CD4-positive, alpha-beta T cell treated with Interleukin-15 for 4 hours (primary cell): ENCODE measurements at places on chromosomes 6 and 20.

GRCh38 chr6:125379174-125379573, 77.4 kb upstream of the HDDC2 start:
- DNase-seq, result no peak

DNA sequence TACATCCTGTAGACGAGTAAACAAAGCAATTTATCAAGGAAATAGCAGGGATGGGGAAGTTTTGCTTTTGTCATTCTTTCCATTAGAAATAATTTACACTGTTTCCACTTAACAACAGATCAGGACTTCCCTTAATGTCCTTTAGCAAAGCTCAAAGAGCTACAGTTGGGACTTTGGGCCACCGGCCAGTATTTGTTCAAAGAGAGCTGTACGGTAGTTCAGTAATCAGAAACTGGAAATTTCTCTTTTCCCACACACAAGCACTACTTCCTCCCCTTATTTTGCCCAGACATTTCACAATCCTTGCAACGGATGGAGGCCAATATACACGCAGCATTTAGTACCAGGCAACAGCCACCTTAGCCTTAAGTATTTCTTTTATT, 12.1 kb upstream of the HINT3 start:
- DNase-seq, result no peak

GRCh38 chr6:47156196-47156595, 114.1 kb upstream of the ADGRF1 start:
- DNase-seq, result no peak

GRCh38 chr6:144931172-144932035, 646.3 kb downstream of the UTRN start:
- peak; percentile 24 for DNase-seq

- DNase-seq, result no peak
Measured at GRCh38 chr6:142507065-142507464, 205.3 kb downstream of the ADGRG6 start.

- DNase-seq, result no peak
Measured at GRCh38 chr20:13017883-13018535, 9.2 kb downstream of the SPTLC3 start.

GRCh38 chr6:137970368-137970767, 103.3 kb downstream of the TNFAIP3 start:
- no peak for DNase-seq

- DNase-seq, result no peak
Measured at GRCh38 chr20:62902926-62903615, 23.2 kb downstream of the DIDO1 start.

- no peak for DNase-seq
Measured at GRCh38 chr20:13234961-13235360, 13.9 kb downstream of the ISM1 start.

GRCh38 chr6:165245701-165246100, 63.7 kb downstream of the C6orf118 start:
- no peak for DNase-seq

GRCh38 chr6:142246960-142247359, 54.8 kb upstream of the ADGRG6 start:
- DNase-seq, result no peak

DNA sequence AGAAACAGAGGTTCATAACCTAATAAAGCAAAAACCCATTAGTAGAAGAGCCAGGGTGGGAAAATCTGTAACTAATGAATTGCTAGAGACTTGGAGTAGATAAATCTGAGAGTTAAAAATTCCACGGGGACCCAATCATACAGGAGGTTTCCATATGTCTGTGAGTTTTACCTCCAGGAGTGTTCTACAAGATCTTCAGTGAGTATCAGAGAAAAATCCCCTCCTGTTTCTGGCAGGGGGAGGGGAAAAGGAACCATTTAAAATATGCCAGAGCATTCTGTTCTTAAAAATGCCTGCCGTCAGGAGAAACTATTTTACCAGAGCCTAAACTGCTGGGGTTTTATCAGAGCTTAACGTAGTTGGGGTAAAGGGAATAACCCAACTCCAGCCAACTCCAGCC, 54.0 kb upstream of the PLN start:
- DNase-seq, result no peak

- no peak for DNase-seq
Measured at GRCh38 chr6:78157606-78158005, 504.8 kb downstream of the MEI4 start.

DNA sequence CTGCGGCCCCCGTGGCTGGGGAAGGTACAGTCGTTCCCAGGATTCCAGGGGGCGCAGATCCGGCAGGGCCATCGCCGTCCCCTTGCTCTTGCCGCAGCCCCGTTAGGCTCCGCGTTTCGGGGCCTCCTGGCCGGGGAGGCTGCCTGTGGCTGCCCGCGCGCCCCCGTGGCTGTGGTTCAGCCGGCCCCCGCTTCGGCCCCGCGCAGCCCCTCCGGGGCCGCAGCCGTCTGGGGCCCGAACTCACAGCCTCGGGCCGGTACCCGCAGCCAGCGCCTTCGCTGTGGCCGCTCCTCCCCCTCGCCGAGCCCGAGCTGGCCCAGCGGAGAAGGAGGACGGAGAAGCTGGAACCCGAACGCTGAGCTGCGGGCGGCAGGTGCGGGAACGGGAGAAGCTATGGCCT, 1826.9 kb upstream of the DEFB115 start:
- no peak for DNase-seq

- DNase-seq, result no peak
Measured at GRCh38 chr6:3788408-3789017, 37.0 kb upstream of the PXDC1 start.

- DNase-seq, result no peak
Measured at GRCh38 chr20:19786311-19786710, 28.3 kb downstream of the RIN2 start.

GRCh38 chr20:1185316-1185741, 548 bp upstream of the TMEM74B start:
- DNase-seq, result no peak

DNA sequence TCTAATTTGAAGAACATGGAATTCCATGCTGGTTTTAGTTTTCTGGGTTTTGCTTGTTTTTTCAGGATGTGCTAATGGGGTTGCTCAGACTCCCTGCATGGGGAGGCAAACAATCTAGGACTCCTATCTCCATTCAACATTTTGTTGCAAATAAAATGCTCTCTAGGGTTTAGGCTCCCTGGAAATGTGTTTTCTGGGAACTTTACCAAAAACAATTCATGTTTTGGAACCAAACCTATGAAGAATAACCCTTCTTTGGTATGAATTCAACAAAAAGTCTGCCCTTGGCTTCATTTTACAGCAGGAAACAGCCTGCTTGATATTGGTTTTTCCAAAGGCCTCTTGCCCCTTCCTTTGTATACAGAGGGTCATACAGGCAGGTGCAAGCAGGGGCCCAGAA, 217.7 kb downstream of the FOXA2 start:
- no peak for DNase-seq

DNA sequence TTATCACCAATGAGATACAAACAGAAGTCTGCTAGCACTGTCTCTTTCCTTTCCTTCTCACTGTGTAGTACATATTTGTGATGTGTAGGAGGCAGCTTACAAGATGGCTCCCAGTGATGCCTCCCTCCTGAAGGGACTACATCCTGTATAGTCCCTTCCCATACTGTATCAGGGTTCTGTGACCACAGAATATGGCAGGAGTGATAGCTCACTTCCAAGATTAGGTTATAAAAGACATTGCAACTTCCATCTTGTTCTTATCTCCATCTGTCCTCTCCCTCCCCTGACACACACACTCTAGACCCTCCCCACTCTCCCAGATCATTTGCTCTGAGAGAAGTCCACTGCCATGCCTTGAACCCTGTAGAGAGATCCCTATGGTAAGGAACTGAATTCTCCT, 38.0 kb downstream of the SESN1 start:
- DNase-seq, result no peak

DNA sequence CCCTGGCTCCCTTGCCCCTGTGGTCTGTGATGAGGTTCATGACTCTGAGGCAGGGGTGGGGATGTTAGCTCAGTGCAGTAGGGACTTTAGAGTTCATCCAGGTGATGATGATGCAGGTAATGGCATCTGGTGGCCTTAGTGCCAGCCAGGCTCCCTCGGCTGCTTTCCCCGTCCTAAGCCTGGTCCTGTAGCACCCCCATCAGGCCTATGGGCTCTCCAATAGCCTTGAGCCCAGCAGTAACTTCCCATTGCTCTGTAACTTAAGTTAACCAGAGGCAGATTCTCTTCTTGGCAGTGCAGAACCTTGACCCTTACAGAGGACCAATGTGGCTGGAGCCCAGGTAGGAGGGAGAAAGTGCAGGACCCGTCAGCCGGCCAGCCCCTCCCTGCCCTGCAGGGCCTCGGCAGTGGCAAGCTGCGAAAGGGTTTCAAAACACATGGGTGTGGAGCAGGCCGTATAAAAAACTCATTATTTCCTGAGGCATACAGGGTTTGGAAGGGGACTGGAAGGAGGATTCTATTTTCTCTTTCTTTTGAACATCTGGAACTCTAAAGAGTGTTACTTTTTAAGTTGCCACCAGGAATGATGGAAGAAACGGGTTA, 406.9 kb downstream of the CDH26 start:
- no peak for DNase-seq

DNA sequence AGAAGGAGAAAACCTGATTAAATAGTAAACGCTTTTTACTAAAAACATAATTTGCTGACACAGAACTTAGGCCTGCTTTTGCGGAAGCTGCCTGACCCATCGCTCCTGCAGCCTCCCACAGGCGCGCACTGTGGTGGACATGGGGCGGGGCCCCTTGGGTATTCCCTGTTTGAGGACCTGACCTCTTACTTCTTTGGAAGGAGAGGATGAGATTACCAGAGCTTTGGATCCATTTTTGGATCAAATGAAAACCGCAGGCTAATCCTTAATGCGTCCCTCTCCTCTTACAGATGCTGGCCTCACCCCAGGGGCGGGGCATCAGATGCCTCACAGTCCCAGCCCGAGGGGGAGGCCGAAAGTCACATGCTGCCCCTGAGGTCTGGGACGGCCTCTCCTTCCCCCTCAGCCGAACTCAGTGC, 151.0 kb downstream of the SCML4 start:
- DNase-seq, result no peak
